CD4-positive, CD25-positive, alpha-beta regulatory T cell (primary cell): ENCODE measurements at places on chromosomes 16 and 17. TPM values are rescaled to one million over a fixed set of nuclear protein-coding genes. Genes with fewer than 3 reads are reported as not detected.

Gene NGFR
- not detected for polyA plus RNA-seq

Gene ACSM2A
- polyA plus RNA-seq: not detected

- H3K27ac ChIP-seq: no peak overlapping the region
- no peak overlapping the region for H3K4me3 ChIP-seq
- H3K27me3 ChIP-seq: no peaks in the 10 kb centered on the region
- no peak for DNase-seq
Observed at GRCh38 chr16:21943571-21943970, 9.6 kb upstream of the UQCRC2 start.

- no peak overlapping the region for H3K4me3 ChIP-seq
- H3K27ac ChIP-seq: no peak overlapping the region
Observed at GRCh38 chr17:67315865-67316264, 50.5 kb downstream of the PSMD12 start.

- no peaks in the 10 kb centered on the region for H3K36me3 ChIP-seq
- no peak overlapping the region for H3K4me3 ChIP-seq
- no peak overlapping the region for H3K27ac ChIP-seq
- no peak for DNase-seq
- no peaks in the 10 kb centered on the region for H3K4me1 ChIP-seq
- H3K27me3 ChIP-seq: no peaks in the 10 kb centered on the region
Observed at GRCh38 chr17:17557796-17558195, 33.7 kb downstream of the PEMT start.

DNA sequence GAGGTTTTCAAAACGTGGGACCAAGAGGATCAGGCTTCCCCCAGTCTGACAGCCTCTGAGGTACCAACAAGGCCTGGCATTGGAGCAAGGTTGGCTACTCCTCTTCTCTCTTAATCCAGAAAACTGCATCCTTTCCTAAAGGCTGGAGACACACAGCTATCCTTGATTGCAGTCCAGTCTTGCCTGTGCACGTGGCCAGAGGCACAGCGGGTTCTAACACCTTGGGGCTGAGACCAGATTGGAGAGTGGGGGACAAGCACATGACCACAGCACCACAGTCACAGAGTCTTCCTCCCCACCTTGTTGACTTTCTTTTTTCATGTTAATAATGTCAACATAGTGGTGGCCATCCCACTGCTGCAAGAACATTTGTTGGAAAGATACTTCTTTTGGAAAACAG is 46.9 kb downstream of the GNAO1 start:
- no peak for DNase-seq
- no peak overlapping the region for H3K27ac ChIP-seq
- no peak overlapping the region for H3K4me3 ChIP-seq
- peaks cover 4% of the 10 kb centered on the region for H3K27me3 ChIP-seq
- no peaks in the 10 kb centered on the region for H3K4me1 ChIP-seq

Gene KRTAP4-7
- polyA plus RNA-seq: not detected

DNA sequence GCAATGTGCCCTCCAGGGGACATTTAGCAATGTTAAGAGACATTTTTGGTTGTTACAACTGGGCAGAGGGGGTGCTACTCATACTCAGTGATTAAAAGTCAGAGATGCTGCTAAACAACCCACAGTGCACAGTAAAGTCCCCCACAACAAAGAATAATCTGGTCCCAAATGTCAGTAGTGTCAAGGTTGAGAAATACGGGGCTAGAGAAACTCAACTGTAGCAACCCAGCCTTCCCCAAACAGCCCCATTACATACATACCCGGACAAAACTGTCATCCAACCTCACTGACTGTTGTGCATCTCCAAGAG is 20.4 kb downstream of the DNAJC7 start:
- peaks cover 83% of the 10 kb centered on the region for H3K36me3 ChIP-seq
- no peak for DNase-seq

DNA sequence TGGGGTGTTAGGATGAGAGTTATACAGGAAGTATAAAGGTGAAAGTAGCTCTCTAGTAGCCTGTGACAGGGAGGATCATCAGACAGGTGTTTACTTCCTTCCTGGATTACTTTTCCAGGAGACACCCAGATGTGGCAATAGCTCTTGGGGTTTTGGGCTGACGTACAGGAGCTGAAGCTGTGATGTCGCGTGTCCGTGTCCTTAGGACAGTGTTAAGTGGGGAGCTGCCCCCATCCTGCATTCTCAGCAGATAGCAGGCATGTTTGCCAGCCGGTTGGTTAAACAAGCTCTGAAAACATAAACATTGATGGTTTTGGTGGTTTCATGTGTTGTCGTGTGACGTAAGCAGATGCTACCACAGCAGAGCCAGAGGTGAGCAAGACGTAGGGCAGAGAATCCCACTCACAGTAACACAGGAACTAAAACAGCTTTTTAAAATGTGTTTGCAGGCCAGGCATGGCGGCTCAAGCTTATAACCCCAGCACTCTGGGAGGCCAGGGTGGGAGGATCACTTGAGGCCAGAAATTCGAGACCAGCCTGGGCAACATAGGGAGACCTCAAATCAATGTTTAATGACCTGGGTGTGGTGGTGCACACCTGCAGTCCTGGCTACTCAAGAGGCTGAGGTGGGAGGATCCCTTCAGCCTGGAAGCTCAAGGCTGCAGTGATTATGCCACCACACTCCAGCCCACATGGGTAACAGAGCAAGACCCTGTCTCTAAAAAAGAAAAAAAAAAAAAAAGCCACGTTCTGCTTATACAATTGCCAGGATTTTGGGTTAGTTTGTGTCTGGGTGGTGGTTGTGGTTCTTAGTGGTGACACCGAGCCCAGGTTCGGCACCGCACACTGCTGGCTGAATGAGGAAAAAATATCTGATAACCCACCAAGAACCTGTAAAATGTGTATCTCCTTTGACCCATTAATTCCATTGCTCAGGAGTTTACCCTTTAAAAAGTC is 18.2 kb upstream of the IL17C start:
- H3K27me3 ChIP-seq: no peaks in the 10 kb centered on the region
- peak; percentile 85 for DNase-seq
- H3K36me3 ChIP-seq: peaks cover 63% of the 10 kb centered on the region
- H3K4me1 ChIP-seq: peaks cover 30% of the 10 kb centered on the region
- H3K27ac ChIP-seq: peak overlapping the region; percentile 78
- H3K4me3 ChIP-seq: peak overlapping the region; percentile 6

Gene SRRM2
- polyA plus RNA-seq: 29.8 TPM

Gene IRF8
- polyA plus RNA-seq: 3.8 TPM

DNA sequence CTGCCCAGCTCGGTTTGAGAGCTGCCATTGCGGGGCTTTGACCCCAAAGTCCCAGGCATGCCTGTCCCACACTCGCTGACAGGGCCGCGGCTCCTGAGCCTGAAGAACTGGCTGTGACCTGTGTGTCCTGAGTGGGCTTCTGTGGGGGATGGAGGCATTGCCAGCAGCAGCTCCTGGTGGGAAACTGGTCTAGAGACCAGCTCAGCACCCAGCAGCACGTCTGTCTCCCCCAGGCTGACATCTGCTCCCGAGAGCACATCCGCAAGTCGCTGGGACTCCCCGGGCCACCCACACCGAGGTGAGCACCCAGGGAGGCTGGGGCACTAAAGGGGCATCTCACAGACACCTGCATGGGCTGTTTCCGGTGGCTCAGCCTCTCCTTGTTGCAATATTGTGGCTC is 13.4 kb downstream of the ENDOV start:
- no peaks in the 10 kb centered on the region for H3K36me3 ChIP-seq
- H3K4me3 ChIP-seq: no peak overlapping the region
- peaks cover 14% of the 10 kb centered on the region for H3K4me1 ChIP-seq
- no peak overlapping the region for H3K27ac ChIP-seq
- no peak for DNase-seq

Gene UNC13D
- 43.4 TPM for polyA plus RNA-seq

- no peak overlapping the region for H3K4me3 ChIP-seq
- DNase-seq: peak; percentile 16
- H3K27ac ChIP-seq: no peak overlapping the region
- no peaks in the 10 kb centered on the region for H3K36me3 ChIP-seq
Observed at GRCh38 chr16:86761111-86762031, 183.0 kb downstream of the FOXL1 start.

GRCh38 chr16:86581458-86581857 is 3.1 kb downstream of the FOXL1 start:
- no peak overlapping the region for H3K27ac ChIP-seq
- no peaks in the 10 kb centered on the region for H3K36me3 ChIP-seq
- peaks cover 3% of the 10 kb centered on the region for H3K27me3 ChIP-seq
- H3K4me1 ChIP-seq: peaks cover 5% of the 10 kb centered on the region

DNA sequence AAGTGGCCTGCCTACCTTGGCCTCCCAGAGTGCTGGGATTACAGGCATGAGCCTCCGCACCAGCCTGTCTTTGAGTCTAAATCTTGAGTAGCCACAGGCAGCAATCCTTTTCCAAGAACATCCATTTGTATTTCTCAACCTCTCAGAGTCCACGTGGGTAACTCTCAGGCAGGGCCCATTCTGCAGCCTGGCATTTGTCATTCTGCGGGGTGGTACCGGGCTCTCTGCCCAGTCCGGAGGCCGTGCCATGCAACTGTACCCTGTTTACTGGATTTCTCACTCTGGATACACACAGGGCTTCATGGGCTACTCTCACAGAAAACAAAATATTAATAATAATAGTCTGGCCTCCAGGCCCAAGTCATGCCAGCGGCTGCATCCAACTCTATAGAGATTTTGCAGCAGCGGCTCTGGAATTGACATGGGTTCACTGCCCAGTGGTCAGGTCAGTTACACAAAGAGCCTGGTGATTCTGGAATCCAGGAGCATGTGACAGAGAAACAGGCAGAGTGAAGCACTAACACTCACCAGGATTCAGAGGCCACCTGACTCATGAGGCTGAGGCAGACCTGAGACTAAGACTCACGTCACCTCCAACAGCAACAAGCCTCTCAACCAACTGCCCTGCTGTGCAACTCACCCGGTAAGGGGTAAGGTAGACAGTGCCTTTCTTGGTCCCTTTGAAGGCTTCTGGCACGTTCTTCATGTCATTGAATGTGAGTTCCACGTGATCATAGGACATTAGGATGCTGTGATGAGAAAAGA is 4.0 kb downstream of the WBP2 start:
- no peak overlapping the region for H3K4me3 ChIP-seq
- no peak overlapping the region for H3K27ac ChIP-seq
- H3K4me1 ChIP-seq: peaks cover 29% of the 10 kb centered on the region
- H3K36me3 ChIP-seq: peaks cover 50% of the 10 kb centered on the region

DNA sequence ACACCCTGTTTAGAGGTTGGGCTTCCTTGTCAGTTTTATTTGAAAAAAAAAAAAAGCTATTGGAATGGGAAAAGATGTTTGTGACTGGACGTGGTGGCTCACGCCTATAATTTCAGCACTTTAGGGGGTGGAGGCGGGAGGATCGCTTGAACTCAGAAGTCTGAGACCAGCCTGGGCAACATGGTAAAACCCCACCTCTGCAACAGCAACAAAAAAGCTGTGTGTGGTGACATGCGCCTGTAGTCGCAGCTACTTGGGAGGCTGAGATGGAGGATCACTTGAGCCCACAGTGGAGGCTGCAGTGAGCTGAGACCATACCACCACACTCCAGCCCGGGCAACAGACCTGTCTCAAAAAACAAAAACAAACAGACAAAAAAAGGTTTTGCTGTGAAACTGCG is 66.1 kb upstream of the SIAH1 start:
- no peak for DNase-seq
- no peak overlapping the region for H3K27ac ChIP-seq
- no peaks in the 10 kb centered on the region for H3K36me3 ChIP-seq

Gene MYH3
- 0.41 TPM for polyA plus RNA-seq

- no peaks in the 10 kb centered on the region for H3K27me3 ChIP-seq
- H3K27ac ChIP-seq: no peak overlapping the region
- no peaks in the 10 kb centered on the region for H3K36me3 ChIP-seq
- H3K4me1 ChIP-seq: peaks cover 39% of the 10 kb centered on the region
- H3K4me3 ChIP-seq: peak overlapping the region; percentile 94
Observed at GRCh38 chr17:60602871-60603270, 2.9 kb downstream of the PPM1D start.

Gene KRTAP17-1
- polyA plus RNA-seq: not detected

Gene WNT9B
- not detected for polyA plus RNA-seq

DNA sequence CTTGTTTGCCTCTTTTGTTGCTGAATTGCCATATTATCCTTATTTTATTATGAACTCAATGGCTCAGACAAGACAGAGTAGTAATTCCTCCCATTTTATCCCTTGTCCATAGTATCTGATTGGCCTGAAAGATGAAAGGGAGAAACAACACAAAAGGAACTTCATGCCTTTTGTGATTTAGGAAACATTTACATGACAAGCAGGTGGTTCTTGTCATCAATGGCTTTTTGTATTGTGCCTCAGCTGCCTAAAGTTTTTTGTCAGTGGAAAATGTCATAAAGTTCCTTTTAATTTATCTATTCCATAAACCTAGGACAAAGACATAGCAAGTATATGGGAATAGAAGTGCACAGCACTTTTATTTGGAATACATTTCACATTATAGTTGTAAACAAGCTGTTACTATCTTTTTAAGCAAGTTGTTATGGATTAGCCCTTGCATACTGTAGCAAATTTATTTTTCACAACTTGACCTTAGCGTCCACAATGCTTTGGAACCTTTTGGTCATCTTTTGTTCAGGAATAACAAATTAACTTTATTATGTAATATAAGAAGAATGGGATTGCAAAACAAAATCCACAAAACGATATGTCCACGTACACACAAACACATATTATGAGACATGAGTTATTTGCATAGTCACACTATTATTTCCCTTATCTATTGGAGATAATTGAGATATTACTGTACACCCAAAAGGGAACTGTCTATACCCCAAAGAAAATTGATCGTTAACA is 12.4 kb upstream of the MPHOSPH6 start:
- H3K27ac ChIP-seq: no peak overlapping the region
- H3K36me3 ChIP-seq: no peaks in the 10 kb centered on the region
- no peak overlapping the region for H3K4me3 ChIP-seq
- no peak for DNase-seq
- peaks cover 7% of the 10 kb centered on the region for H3K27me3 ChIP-seq
- no peaks in the 10 kb centered on the region for H3K4me1 ChIP-seq

DNA sequence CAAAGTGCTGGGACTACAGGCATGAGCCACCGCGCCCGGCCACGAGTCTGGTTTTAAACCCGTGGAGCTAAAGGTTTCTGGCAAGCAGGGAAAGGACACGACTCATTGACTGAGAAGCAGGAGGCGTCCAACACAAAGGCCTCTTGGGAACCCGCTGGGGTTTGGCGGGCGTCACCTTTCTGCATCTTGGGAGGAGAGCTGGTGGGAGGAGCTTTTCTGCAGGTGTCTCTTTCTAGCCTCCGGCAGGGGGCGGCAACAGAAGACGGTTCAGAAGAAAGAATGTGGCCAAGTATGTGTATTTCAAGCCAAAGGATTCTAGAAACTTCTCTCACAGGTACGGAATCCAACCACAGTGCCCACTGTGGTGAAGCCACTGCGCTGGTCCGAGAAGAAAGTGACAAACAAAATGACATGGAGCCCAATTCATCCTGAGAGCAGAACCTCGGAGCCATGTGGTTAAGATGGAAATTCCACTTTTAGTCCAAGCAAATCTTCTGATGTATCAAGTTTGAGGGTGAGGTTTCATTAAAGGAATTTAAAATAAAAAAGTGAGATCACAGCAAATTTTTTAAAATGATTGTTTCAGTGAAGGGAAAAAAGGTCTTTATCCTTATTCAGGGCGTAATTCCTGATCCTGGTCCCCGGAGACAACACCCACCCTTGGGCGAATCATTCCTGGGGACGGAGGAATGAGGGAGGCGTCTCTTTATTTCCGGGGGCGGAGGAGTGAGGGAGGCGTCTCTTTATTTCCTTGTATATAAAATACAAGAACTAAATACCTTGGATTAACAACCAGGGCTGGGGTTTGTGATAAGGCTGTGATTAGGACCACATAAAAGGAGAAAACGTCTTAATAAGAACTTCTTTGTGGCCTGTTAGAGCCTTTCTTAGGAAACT is 97.6 kb downstream of the MRM3 start:
- no peak overlapping the region for H3K27ac ChIP-seq
- H3K36me3 ChIP-seq: no peaks in the 10 kb centered on the region
- peak; percentile 81 for DNase-seq
- no peaks in the 10 kb centered on the region for H3K27me3 ChIP-seq
- H3K4me1 ChIP-seq: peaks cover 5% of the 10 kb centered on the region
